Stimulated activated CD8-positive, alpha-beta memory T cell treated with anti-CD3 and anti-CD28 coated beads, Interleukin-4, amount 100 ng/mL, for 1 hour (primary cell): ENCODE measurements at places on chromosomes 11 and 22.

DNA sequence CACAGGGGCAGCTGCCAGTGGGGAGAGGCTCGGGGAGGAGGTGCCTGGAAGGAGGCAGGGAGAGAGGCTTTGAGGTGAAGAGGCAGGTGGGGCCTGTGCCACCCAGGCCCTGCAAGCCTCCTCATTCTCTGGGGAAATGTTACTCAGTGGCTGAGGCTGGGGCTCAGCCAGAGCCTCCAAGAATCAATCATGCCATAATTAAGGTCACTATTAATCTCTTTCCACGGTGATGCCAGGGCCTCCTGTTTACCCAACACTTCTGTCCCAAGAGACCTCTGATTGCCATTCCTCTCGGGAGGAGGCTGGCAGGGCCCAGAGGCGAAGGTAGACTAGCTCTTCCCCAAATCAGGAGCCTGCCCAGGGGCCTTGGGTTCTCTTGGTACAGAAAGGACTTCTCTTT lies 38.4 kb downstream of the GDPD5 start:
- no peak for DNase-seq

GRCh38 chr22:20456064-20456721 lies 18.6 kb upstream of the SCARF2 start:
- peak; percentile 58 for DNase-seq

DNA sequence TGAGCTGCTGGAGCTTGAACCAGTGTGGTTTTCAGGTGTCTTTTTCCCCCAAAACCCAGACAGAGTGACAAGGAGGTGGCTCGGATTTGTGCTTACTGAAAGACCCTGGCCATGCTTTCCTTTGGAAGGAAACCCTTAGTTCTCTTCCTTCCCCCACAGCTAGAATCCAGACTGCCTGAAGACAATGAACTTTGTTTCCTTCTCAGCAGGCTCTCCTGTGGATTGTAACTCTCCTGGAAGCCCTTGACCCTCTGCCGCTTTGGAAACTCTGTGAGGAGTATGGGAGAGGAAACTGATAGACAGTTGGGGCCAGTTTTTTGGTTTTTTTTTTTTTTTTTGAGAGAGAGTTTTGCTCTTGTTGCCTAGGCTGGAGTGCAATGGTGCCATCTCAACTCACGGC lies 62.1 kb upstream of the SESN3 start:
- DNase-seq: no peak

- no peak for DNase-seq
These were observed 74.6 kb downstream of the MYO18B start for GRCh38 chr22:25816522-25817059.

DNA sequence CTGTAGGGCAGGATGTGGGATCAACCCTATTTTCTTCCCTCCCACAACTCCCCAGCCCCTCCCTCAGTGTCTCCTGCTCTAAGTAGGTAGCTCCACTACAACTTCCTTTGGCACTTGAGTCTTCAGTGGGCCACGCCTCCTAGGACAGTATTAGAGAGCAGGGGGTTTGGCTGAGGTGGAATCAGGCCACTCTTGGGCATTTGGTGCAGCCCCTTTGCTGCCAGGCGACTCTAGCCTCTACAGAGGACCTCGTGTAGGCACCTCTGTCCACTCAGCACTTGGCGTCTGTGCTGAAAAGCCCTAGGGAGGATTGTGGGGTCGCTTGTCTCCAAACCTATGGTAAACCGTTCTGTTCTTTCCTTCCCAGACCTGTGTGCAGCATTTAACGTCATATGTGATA lies 2.7 kb downstream of the FADD start:
- DNase-seq: no peak

- no peak for DNase-seq
These were observed 39.9 kb upstream of the SMIM38 start for GRCh38 chr11:69115586-69116560.

- DNase-seq: no peak
These were observed 8.7 kb upstream of the C1QTNF6 start for GRCh38 chr22:37196539-37197450.

- DNase-seq: no peak
These were observed 33.4 kb downstream of the ARHGAP1 start for GRCh38 chr11:46667043-46667481.

DNA sequence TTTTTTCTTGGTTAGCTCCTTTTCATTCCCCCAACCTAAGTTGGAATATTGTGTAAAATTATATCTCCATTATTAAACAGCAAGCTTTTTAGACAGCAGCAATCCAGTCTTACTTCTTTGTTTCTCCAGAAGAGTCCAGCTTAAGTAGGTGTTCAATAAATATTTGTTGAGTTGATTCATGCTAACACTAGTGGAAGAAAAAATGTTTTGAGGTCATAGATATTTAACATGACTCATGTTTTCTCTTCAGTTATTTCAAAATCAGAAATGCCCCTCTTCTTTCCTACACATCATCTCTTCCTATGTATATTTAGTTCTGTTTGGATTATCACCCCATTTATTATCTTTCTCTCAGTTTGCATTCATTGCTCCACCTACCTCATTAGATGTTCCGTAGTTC lies 20.3 kb downstream of the CCDC83 start:
- DNase-seq: no peak

- DNase-seq: no peak
These were observed 51.1 kb downstream of the MED15 start for GRCh38 chr22:20558534-20558933.

GRCh38 chr11:3219281-3219892 lies 774 bp upstream of the MRGPRG start:
- DNase-seq: no peak

DNA sequence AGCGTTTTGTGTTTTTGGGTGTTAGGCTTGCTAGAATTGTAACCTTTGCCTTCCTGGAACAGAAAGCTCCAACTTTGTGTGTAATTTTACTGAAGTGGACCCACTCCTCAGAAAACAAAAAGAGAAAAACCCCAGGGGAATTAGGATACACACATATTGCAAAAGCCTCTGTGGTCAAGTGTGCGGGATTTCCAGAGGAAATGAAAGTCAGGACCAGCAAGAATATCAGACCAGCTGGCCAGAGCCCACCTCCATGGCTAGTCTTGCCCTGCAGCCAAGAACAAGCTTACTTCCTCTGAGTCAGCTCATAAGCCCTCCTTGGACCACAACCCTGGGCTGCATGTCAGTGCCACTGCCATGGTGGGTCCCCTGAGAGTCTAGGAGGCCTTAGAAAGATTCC lies 37.0 kb upstream of the FTH1 start:
- no peak for DNase-seq

GRCh38 chr11:87889126-87889525 lies 286.1 kb downstream of the RAB38 start:
- DNase-seq: no peak

GRCh38 chr11:105468154-105468553 lies 141.7 kb upstream of the GRIA4 start:
- DNase-seq: no peak

DNA sequence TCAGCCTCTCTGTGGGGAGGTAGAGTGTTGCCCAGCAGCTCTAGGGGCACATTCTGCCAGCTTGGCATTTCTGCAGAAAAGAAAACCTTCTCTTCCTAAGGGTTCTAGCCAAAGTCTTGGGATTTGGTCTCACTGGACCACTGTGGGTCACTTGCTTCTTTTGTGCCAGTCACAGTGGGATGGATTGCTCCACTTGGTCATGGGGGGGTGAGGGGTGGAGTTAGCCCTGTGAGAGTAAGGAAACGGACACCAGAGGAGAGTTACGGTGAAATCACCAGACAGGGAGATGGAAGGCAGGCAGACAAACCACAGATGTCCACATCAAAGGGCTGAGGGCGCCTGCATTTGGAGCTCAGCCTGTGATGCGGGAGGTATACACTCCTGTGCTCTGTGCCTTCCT lies 10.8 kb downstream of the SGSM1 start:
- DNase-seq: no peak

DNA sequence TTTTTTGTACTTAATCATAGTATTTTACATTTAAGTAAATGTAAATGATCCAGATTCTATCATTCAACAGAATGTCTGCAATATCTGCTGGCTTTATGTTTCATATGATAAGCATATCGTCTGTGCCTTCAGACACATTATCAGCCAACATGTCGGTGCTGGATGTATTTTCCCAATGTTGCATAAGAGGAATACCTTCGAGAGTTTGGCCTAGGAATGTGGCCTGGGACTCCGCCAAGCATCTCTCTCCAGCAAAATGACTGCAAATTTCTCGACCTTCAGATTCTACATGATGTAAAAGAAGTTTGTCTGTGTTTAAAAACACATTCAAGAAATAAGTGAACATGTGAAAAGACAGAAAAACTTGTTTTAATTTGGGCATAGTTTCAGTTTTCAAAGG lies 6.9 kb downstream of the BDNF start:
- no peak for DNase-seq

GRCh38 chr22:40157330-40157945 lies 20.3 kb upstream of the TNRC6B start:
- no peak for DNase-seq

- no peak for DNase-seq
These were observed 178.0 kb downstream of the HIPK3 start for GRCh38 chr11:33435216-33435615.

DNA sequence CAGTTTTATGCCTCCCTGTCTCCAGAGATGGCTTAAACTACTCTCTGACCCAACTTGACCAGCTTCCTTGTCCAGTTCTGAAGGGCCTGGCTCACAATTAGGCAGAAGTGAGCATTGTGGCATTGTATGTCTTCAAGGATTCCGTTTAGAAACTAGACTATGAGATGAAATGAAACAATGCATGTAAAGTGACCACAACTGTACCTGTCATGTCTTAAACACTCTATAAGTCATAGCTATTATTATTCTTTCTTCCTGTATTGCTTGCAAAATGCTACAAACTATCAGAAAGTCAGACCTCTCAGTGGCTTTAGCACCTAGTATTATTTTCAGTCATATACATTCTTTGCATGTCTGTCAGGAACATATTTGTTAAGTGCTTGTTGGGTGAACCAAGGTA lies 127.9 kb upstream of the MTMR2 start:
- DNase-seq: no peak

- DNase-seq: no peak
These were observed 9.8 kb downstream of the IL17REL start for GRCh38 chr22:50002791-50003190.

DNA sequence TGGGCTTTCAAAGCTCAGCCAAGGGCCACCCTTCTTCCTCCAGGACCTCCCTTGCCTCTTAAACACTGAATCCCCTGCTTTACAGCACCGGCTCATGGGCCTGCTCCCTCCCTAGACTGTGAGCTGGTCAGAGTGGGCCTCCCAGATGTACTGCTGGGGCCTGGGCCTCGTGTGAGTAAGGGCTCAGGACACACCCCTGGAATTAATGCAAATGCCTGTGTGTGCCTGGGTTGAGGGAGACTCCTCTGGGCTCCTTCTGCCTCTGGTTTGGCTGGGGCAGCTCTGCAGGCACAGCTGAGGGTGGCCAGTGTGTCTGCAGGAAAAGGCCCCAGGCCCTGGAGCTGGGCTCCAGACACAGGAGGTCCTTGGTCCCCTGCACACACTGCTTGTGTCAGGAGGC lies 24.2 kb downstream of the ALX4 start:
- no peak for DNase-seq

DNA sequence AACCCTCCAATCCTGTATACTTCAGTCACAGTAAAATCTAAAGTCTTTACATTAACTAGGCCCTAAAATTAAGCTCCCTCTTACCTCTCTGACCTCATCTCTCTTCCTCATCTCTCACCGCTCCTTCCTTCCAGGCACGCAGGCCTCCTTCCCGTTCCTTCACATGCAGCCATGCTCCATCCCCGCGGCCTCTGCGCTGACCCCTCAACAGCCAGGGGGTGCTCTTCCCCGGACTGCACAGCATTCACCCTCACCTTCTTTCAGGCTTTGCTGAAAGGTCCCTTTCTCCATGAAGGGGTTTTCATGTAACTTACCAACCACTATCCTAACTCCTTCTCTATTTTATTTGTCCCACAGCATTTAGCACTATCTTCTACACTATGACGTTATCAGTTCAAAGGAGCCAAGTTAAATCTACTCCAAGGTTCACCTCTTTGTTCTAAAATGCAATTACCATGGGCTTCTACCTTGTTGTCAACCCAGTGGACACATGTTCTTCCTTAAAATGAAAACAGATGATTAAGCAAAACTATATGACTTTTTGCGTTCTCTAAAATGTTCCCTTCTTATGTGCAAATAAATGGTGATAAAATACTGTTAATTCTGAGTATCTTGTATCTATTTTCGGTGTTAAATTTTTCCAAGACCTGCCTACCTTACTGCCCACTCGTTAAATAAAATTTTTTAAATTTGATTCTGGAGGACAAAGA lies 57.8 kb upstream of the APOA1 start:
- no peak for DNase-seq

GRCh38 chr11:126318574-126319373 lies 14.9 kb downstream of the DCPS start:
- DNase-seq: no peak

DNA sequence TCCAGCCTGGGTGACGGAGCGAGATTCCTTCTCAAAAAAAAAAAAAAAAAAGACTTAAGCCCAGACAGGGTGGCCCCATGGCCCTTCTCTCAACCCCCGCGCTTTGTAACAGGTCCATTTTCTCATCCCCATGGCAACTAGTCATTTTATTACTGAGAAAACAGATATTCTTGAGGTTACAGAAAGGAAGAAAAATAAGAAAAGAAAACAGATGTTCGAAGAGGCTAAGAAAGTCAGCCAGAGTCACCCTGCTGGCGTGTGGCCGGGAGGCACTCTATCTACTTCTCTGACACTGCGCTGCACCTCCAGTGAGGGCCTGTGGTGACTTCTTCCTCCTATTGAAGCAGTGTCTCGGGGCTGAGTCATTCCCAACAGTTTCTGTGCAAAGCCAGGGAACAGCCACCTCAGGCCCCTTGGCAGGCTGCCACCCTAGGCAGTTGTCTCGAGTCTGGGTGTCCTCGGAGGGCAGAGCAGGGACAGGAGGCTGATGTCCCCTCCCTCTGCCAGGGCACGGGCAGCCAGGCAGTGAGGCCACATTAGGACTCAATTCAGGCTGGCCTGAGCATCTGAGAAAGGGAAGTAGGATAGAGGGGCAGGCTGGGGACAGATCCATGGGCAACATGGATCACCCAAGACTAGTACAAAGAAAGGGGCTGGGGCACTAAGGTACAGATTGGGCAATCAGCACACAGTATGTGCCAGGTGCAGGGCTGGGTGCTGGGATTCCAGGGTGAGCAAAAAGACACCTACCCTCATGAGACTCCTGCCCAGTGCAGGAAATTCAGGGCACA lies 16.4 kb upstream of the SYVN1 start:
- DNase-seq: no peak

GRCh38 chr22:48944751-48945620 lies 882.7 kb downstream of the BRD1 start:
- DNase-seq: no peak

GRCh38 chr11:14423633-14424032 lies 64.7 kb upstream of the RRAS2 start:
- DNase-seq: no peak
